Uterus (tissue), 4 donors: ENCODE measurements at places on chromosomes 1 and 21.
A peak's percentile ranks its signal among the peaks of the same experiment; 100 is the strongest.

DNA sequence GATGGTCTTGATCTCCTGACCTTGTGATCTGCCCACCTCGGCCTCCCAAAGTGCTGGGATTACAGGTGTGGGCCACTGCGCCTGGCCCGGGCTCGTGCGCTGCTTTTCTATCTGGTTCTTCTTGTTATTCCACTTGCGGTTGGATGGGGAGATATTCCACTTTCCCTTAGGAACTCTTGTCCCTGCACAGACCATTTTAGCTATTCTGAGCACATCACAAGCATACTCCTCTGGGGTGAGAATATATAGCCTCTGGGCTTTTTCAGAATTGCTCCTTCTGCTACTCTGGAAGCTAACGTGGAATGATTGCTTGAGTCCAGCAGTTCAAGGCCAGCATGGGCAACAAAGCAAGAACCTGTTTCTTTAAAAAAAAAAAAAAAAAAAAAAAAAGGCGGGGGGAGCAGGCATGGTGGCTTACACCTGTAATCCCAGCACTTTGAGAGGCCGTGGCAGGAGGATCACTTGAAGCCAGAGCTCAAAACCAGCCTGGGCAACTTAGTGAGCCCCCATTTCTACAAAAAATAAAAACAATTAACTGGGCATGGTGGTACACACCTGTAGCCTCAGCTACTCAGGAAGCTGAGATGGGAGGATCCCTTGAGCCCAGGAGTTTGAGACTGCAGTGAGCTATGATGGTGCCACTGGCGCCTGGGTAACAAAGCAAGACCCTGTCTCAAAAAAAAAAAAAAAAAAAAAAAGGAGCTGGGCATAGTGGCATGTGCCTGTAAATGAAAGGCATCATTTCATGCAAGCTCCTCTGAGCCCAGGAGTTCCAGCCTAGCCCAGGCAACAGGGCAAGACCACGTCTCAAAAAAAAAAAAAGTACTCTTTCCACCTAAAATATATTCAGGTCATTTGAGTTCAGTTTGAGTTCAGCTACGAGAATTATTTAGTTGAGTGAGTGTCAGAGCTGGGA lies 11.8 kb upstream of the PGD start:
- DNase-seq = no peak

DNA sequence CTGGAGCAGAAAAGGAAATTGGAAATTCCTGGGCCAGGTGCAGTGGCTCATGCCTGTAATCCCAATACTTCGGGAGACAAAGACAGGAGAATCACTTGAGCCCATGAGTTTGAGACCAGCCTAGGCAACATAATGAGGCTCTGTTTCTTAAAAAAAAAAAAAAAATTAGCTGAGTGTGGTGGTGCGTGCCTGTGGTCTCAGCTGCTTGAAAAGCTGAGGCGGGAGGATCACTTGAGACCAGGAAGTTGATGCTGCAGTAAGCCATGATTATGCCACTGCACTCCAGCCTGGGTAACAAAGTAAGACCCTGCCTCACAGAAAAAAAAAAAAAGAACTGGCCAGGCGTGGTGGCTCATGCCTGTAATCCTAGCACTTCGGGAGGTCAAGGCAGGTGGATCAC lies 56.7 kb downstream of the SRSF11 start:
- DNase-seq = no peak

GRCh38 chr1:116910379-116911187 lies 867 bp downstream of the PTGFRN start:
- peak; percentile 48 for DNase-seq

DNA sequence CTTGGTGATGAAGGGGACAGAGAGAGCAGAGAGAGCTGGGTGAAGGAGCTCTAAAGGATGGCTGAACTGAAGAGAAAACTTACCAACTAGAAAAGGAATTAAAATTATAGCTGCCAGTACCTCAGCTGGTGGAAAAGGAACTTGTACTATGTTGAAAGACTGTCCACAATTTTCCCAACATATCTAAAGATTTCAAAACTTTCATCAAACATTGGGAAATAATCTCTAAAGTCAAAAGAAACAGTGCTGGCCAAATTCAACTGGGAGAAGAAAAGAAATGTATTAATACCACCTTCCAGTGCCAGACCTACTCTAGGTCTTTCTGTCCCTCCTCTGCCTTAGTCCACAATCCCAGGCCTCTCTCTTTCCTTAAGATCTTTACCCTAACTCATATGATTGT lies 6.1 kb downstream of the SMG5 start:
- DNase-seq = no peak

DNA sequence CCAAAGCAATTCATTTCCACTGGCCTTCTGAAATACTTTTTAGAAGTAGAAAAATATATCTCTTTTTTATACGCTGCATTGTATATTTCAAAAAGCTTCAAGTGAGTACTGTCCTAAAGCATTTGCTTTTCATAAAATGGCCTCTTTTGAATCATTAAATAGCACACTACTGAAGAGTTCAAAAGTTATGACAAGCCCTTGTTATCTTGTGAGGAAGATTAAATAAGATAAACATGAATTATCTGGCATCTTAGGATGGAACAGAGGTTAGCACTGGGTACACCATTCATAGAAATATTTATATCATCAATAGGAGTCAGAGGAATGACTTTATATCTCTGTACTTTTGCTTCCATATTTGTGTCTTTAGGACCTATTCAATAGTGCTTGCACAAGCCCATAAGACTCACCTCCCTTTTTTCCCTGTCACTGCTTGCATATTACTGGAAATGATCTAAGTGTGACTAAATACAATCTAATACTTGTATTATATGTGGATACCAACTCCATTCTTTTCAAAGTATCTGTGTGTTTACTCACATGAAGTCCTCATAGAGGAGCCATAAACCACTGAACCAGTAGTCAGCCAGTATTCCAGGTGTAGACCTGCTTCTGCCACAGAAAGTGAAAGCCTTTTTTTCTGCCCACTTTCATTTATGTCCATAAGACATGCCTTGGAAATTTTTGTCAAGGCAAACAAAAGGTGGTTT lies 274.2 kb upstream of the C1orf105 start:
- DNase-seq = no peak

DNA sequence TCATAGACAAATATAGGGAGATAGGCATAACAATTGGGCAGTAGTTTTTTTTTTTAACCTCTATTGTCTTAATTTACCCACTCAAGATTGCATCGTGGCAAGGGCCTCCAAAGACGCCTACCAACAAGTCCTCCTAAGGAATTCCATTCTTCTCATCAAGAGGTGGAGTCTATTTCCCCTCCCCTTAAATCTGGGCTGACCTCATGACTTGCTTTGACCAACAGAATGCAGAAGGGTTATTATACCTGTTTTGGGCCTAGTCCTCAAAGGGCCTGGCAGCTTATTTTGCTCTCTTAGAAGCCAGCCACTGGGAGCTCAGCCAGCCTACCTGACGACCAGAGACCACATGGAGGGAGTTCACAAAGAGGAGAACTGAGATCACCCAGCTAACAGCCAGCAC lies 92.3 kb downstream of the COQ8A start:
- DNase-seq = no peak

GRCh38 chr1:202266061-202266765 lies 72.6 kb downstream of the LGR6 start:
- DNase-seq = no peak

DNA sequence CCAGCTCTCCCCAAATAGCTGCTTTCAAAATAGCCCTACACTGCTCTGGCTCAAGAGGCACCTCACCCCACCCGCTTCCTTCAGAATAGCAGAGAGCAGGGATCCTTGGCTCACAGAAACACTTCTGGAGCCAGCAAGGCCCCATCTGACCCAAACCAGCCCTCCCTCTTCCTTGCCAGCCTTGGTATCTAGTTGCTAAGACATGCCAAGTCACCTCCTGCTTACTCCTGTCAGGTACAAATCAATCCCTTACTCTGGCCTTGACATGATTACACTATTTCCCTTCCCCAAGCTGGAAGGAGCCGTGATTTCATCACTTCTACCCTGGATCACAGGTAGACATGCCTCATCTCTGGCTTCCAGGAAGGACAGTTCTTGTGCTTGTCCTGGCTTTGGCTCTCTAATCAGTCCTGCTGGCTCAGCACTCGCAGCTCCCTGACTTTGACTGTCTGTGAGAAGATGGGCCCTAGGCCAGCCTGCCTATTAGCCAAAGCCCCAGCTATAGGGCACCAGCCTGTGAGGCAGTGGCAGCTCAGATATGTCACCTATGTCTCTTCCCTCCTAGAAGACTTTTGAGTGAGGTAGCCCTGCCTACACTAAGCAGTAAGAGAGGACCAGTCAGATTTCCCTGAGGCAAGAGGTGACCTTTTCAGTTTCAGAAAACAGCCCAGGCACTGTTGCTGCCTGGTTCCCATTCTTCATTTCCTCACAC lies 8.9 kb upstream of the MUTYH start:
- DNase-seq = no peak

GRCh38 chr1:156538711-156539440 lies 33.5 kb downstream of the IQGAP3 start:
- DNase-seq = no peak

DNA sequence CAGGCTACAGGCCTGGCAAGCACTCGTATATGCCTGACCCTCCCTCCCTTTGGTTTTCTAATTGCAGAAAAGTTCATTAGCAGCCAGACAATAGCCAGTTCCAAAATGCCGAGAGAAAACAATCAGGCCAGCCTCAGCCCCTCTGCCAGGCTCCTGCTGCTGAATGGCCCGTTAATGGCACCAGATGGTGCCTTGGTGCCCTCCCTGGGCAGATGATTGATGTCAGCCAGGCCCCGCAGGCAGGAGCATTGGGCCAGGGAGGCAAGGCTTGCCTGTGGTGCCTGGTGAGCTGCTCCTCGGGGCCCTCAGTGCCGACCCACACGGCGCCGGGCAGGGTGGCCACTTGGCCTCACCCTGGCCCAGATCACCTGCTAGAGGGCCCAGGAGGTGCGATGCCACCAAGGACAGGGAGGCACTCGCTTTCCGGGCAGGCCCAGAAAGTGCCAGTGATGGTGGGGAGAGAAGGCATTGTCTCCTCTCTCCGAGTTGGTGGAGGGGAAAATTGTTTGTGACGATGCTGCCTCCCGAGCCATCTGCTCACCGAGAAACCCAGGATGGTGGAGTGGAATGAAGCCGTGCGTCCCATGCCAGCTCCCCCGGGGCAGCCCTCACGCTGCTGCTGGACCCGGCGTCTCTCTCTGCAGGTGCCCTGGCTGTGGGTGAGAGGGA lies 28.1 kb downstream of the QSOX1 start:
- DNase-seq = no peak

- no peak for DNase-seq
Measured at GRCh38 chr1:28326984-28327383, 1.9 kb upstream of the MED18 start.

DNA sequence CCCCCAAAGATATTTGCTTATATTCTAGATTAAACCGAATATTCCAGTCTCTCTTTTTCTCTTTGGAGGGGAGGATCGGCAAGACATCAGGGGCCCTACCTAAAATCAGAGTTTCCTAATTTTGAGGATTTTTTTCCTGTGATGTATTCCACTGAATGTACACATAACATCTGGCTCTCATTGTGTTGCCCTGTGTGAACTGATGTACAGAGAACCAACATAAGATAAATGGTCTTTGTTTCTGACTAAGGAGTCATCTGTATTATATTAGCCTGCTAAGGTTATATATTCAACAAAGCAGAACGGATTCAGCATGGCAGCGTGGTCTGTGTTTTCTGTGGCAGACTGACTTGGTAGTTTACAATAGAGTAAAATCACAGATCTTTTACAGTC lies 114.8 kb upstream of the NCAM2 start:
- DNase-seq = no peak

DNA sequence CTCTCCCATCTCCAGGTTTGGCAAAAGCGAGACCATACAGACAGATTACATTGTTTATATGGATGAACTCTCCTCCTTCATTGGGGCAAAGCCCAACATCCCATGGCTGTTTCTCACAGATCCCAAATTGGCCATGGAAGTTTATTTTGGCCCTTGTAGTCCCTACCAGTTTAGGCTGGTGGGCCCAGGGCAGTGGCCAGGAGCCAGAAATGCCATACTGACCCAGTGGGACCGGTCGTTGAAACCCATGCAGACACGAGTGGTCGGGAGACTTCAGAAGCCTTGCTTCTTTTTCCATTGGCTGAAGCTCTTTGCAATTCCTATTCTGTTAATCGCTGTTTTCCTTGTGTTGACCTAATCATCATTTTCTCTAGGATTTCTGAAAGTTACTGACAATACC lies 26.4 kb downstream of the FMO3 start:
- no peak for DNase-seq

DNA sequence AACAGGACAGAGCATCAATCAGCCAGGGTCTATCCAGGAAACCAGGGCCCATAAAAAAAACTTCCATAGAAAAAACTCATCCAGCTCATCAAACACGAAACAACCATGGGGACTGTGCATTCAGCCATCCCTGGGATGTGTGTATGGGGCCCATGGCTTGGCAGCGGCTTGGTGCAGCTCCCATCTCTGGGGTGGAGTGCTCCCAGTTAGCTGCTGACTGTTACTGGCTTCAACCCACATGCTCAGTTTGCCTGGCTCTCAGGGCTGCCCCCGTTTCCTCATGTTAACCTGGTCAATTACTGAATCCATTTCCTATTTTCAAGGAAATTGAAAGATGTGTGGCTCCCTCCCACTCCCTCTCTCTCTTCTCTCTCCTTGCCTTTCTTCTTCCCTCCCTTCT lies 37.3 kb upstream of the STUM start:
- no peak for DNase-seq

GRCh38 chr1:7469255-7469938 lies 301.7 kb upstream of the VAMP3 start:
- DNase-seq = no peak

- DNase-seq = no peak
Measured at GRCh38 chr1:79232818-79233217, 226.3 kb upstream of the ADGRL4 start.
